Esophagus squamous epithelium (tissue), 5 donors: ENCODE measurements at places on chromosomes 4 and X.

DNA sequence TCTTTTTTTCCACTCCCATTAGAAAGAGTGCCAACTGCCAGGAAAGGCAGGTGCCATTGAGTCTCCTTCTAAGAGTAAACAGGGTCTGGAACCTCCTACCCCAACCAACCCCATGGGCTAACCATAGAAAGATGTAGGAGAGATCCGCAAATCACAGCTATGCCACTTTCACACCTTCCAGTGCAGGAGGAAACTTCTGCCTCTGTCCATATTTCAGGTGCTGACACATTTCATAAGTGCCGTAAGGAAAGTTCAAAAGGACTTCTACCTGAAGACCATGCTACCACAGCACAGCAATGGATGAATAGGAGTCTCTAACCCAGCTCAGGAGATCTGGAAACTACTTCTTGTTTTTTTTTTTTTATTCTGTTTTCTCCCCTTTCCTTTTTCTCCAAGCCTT lies 145.8 kb downstream of the FBXO8 start:
- no peaks in the 10 kb centered on the region for H3K27me3 ChIP-seq
- H3K4me1 ChIP-seq = no peaks in the 10 kb centered on the region
- H3K27ac ChIP-seq = no peak overlapping the region
- DNase-seq = no peak

GRCh38 chr4:169163947-169164668 lies 106.6 kb downstream of the SH3RF1 start:
- no peak overlapping the region for H3K27ac ChIP-seq
- no peak overlapping the region for H3K4me3 ChIP-seq
- H3K36me3 ChIP-seq = no peaks in the 10 kb centered on the region
- H3K27me3 ChIP-seq = no peaks in the 10 kb centered on the region

DNA sequence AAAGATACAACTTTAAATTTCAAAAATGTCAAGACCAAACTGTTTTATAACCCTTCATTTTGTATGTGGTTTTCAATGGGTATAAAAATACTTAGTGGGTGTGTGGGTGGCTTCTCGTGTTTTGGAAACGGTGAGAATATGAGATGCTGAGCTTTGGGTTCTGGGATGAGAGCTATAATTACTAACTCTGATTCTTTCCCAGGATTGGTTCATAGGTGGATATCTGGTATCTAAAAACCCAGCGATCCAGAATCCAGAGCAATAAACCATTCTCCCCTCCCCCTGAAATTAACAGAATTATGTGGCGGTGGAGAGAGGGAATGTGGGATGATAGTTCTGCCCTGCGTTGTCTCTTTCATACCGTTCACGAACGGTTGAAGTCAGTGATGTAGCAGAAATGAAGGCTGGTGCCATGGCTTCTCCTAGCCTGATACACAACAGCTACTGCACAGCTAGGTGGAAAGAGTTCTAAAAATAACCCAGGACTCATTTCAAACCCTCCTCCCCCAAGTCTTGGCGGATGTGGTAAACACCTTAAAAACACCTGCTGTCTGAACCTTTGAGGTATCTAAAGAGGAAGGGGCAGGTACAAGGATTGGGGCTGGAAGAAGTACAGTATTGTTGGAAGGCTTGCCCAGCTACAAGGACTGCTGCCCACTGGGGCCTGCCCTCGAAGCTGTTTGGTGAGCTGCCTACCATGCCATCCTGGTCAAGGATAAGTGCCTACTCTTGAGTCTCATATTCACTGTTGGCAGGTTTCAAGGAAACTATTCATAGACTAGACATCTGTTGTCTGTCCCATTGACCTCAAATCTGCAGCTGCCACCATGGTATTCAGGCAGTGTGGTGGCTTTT lies 44.5 kb downstream of the SEPTIN11 start:
- H3K36me3 ChIP-seq = no peaks in the 10 kb centered on the region
- no peak for DNase-seq
- peaks cover 7% of the 10 kb centered on the region for H3K4me1 ChIP-seq
- no peak overlapping the region for H3K4me3 ChIP-seq
- no peaks in the 10 kb centered on the region for H3K27me3 ChIP-seq

- DNase-seq = no peak
- H3K27ac ChIP-seq = peak overlapping the region; percentile 65
- H3K36me3 ChIP-seq = no peaks in the 10 kb centered on the region
These were observed 140.3 kb downstream of the PJA1 start for GRCh38 chrX:69024931-69025330.

GRCh38 chr4:1291996-1292702 lies 2.5 kb downstream of the MAEA start:
- H3K4me1 ChIP-seq = peaks cover 73% of the 10 kb centered on the region
- H3K27ac ChIP-seq = no peak overlapping the region
- no peaks in the 10 kb centered on the region for H3K36me3 ChIP-seq
- H3K27me3 ChIP-seq = no peaks in the 10 kb centered on the region
- H3K4me3 ChIP-seq = no peak overlapping the region
- DNase-seq = no peak

GRCh38 chrX:103704863-103705262 lies 5.8 kb upstream of the TMEM31 start:
- no peaks in the 10 kb centered on the region for H3K27me3 ChIP-seq
- no peak overlapping the region for H3K27ac ChIP-seq
- no peak overlapping the region for H3K4me3 ChIP-seq
- no peak for DNase-seq
- H3K36me3 ChIP-seq = no peaks in the 10 kb centered on the region
- H3K4me1 ChIP-seq = no peaks in the 10 kb centered on the region

DNA sequence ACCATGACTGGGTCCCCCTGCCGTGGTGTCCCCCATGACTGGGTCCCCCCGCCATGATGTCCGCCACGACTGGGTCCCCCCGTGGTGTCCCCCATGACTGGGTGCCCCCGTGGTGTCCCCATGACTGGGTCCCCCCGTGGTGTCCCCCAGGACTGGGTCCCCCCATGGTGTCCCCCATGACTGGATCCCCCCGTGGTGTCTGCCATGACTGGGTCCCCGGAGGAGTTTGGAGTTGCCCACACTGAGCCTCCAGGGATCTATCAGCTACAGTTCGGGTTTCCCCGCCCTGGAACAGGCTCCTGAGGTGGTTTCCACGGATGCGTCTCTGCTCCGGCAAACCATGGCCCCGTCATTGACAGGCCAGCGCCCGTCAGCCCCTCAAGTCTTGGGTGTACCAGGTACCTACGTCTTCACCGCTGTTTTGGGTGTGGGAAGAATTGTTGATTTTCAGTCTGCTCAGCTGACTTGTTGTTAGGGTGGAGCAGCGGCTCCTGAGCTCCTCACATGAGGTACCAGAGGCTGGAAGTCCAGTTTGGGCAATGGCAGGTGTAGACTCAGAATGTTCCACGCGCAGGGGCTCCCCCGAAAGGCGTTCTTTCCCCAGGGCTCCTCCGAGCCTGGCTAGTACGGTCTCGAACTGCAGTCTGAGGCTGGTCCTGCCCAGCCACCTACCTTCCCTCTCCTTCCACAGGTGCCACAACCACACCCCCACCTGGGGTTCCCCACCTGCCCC lies 8.3 kb upstream of the PDE6B start:
- no peak overlapping the region for H3K4me3 ChIP-seq
- H3K4me1 ChIP-seq = no peaks in the 10 kb centered on the region
- no peak for DNase-seq
- H3K27ac ChIP-seq = no peak overlapping the region

GRCh38 chr4:61160478-61160877 lies 39.6 kb upstream of the ADGRL3 start:
- no peak overlapping the region for H3K4me3 ChIP-seq
- no peaks in the 10 kb centered on the region for H3K27me3 ChIP-seq
- no peaks in the 10 kb centered on the region for H3K4me1 ChIP-seq
- H3K36me3 ChIP-seq = no peaks in the 10 kb centered on the region
- no peak for DNase-seq

- no peak for DNase-seq
- H3K4me3 ChIP-seq = no peak overlapping the region
- peaks cover 8% of the 10 kb centered on the region for H3K36me3 ChIP-seq
- H3K27me3 ChIP-seq = no peaks in the 10 kb centered on the region
- no peak overlapping the region for H3K27ac ChIP-seq
These were observed 85.9 kb downstream of the FIP1L1 start for GRCh38 chr4:53463340-53463739.

DNA sequence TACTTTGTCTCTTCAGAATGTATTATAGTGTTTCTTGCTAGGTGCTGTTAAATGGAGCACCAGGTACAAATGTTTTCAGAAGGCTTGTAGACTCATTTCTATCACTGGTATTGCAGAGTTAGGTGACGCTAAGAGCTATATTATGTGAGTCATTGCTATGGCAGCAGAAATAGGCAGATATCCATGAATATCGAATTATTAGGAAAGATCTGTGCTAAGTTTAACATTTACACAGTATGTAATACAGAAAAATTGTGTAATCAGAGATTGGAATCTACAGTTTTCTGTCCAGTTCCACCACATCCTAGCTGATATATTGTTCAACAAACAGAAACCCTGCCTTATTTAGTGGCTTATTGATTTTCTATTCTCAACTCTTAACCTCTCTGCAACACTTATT lies 1025.5 kb downstream of the STIM2 start:
- H3K27me3 ChIP-seq = no peaks in the 10 kb centered on the region
- no peaks in the 10 kb centered on the region for H3K4me1 ChIP-seq
- H3K36me3 ChIP-seq = no peaks in the 10 kb centered on the region
- no peak overlapping the region for H3K27ac ChIP-seq
- H3K4me3 ChIP-seq = no peak overlapping the region

DNA sequence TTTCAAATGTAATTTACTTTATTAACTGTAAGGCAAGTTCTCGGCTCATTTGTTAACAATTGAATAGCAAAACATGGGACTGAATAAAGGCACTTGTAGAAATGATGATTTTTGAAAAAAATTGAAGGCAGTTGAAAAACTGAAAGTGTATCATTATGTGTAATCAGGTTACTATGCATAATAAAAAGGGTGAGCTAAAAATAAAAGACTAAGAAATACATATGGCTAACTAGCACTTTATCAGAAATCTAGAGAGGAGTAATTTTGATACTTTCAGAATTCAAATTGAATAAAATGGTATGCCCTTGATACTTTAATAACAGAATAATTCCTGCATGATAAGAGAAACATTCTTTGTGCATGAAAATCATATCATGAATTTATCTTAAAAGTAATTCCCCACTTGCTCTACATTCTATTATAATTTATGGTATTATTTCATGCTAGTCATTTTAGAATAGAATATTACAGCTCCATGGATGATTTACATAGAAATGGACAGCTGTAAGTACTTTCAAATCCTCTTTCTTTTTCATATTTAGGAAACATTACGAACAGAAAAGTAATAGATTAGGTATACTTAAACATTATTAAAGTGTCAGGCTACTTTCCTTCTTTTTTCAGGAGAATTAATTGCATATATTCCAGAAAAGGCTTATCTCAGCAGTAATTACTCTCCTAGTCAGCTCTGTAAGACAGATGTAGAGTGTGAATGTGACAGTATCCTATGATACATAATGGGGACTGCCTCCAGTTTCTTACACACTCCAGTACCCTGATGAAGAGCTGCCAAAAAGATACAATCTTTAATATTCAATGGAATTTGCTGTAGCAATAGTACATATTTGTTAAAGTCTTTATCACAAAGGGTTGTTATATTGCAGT lies 697.3 kb downstream of the CCSER1 start:
- H3K4me3 ChIP-seq = no peak overlapping the region
- no peak for DNase-seq
- H3K27me3 ChIP-seq = no peaks in the 10 kb centered on the region
- no peak overlapping the region for H3K27ac ChIP-seq

- H3K4me1 ChIP-seq = no peaks in the 10 kb centered on the region
- no peak for DNase-seq
- H3K27ac ChIP-seq = no peak overlapping the region
- no peaks in the 10 kb centered on the region for H3K27me3 ChIP-seq
These were observed 1658.0 kb downstream of the STIM2 start for GRCh38 chr4:28518561-28519165.

DNA sequence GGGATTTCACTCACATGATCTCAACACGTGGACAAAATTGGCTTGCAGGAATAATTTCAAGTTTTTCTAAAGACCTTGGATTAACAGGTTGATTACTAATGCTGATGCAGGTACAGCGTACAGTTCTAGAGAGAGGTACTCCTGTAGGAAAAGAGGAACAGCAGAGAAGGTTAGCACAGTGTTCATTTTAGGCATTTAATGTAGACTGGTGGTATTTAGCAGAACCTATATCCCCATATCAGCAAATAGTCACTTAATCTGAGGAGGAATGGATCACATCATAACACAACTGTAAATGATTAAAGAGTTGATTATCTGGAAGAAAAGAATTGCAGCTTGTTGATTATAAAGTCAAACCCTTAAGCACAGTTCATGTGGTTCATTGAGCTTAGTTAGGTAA lies 620 bp downstream of the CXCL10 start:
- no peaks in the 10 kb centered on the region for H3K36me3 ChIP-seq
- no peak overlapping the region for H3K27ac ChIP-seq
- DNase-seq = no peak
- H3K27me3 ChIP-seq = no peaks in the 10 kb centered on the region
- H3K4me1 ChIP-seq = no peaks in the 10 kb centered on the region

- H3K27me3 ChIP-seq = no peaks in the 10 kb centered on the region
- no peak overlapping the region for H3K27ac ChIP-seq
- H3K4me3 ChIP-seq = no peak overlapping the region
- no peaks in the 10 kb centered on the region for H3K36me3 ChIP-seq
- no peak for DNase-seq
These were observed 18.7 kb downstream of the SLC25A43 start for GRCh38 chrX:119417842-119418241.

- no peak overlapping the region for H3K27ac ChIP-seq
- no peak for DNase-seq
- H3K36me3 ChIP-seq = no peaks in the 10 kb centered on the region
- no peak overlapping the region for H3K4me3 ChIP-seq
- H3K4me1 ChIP-seq = no peaks in the 10 kb centered on the region
These were observed 7.7 kb upstream of the ASB9 start for GRCh38 chrX:15277604-15278003.

- no peak overlapping the region for H3K4me3 ChIP-seq
- peaks cover 94% of the 10 kb centered on the region for H3K36me3 ChIP-seq
- H3K27me3 ChIP-seq = no peaks in the 10 kb centered on the region
- H3K4me1 ChIP-seq = no peaks in the 10 kb centered on the region
- no peak overlapping the region for H3K27ac ChIP-seq
- DNase-seq = no peak
These were observed 109.6 kb downstream of the TNIP2 start for GRCh38 chr4:2646396-2647149.

GRCh38 chrX:56221101-56221500 lies 11.1 kb upstream of the KLF8 start:
- no peaks in the 10 kb centered on the region for H3K27me3 ChIP-seq
- no peak overlapping the region for H3K4me3 ChIP-seq
- H3K4me1 ChIP-seq = no peaks in the 10 kb centered on the region
- no peak overlapping the region for H3K27ac ChIP-seq
- no peak for DNase-seq
- no peaks in the 10 kb centered on the region for H3K36me3 ChIP-seq
